Psoas muscle (tissue), 8 donors: ENCODE measurements at places on chromosomes 4 and X.

DNA sequence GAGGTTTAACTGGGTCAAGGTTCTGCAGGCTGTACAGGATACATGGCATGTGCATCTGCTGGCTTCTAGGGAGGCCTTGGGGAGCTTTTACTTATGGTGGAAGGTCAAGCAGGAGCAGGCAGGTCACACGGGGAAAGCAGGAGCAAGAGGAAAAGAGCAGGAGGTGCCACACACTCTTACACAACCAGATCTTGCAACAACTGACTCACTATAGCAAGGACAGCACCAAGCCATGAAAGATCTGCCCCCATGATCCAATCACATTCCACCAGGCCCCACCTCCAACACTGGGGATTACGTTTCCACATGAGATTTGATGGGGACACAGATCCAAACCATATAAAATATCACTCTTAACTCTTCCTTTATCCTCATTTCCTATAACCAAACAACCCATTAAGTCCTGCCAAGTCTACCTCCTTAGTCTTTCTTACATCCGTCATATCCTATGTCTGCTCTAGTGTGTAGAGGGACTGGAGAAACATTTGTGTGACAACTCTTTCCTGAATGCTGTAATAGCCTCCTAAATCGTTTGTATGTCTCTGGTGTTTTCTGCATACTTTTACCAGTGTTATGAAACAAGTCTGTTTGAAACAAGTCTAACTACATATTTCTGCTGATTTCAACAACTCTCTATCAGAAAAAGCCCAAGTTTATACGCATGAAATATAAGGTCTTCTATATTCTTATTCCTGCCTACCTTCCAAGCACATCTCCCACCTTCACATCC, 8.3 kb upstream of the RAP2C start:
- no peaks in the 10 kb centered on the region for H3K36me3 ChIP-seq
- H3K27ac ChIP-seq: no peak overlapping the region
- peak; percentile 21 for DNase-seq
- no peak overlapping the region for H3K4me3 ChIP-seq
- no peaks in the 10 kb centered on the region for H3K4me1 ChIP-seq
- no peaks in the 10 kb centered on the region for H3K27me3 ChIP-seq

GRCh38 chr4:4990857-4991540, 28.3 kb downstream of the CYTL1 start:
- H3K4me3 ChIP-seq: no peak overlapping the region
- H3K36me3 ChIP-seq: no peaks in the 10 kb centered on the region
- no peak overlapping the region for H3K27ac ChIP-seq

DNA sequence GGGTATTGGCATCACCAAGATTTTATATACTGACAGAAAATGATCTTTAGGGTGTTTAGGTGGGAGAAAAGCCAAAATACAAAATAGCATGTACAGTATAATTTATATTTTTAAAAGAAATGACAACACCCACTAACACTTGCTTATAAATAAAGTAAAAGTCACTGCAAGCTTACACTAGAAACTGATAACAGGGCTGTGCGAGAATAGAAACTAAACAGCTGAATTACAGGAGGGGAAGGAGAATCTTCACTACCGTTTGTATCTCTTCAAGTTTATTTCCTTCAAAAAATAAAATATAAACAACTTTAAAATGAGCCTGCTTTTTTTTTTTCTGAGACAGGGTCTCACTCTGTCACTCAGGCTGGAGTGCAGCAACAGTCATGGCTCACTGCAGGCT, 22.8 kb downstream of the GRSF1 start:
- H3K4me1 ChIP-seq: no peaks in the 10 kb centered on the region
- no peak overlapping the region for H3K4me3 ChIP-seq
- H3K36me3 ChIP-seq: peaks cover 61% of the 10 kb centered on the region
- DNase-seq: no peak
- no peaks in the 10 kb centered on the region for H3K27me3 ChIP-seq
- H3K27ac ChIP-seq: no peak overlapping the region

DNA sequence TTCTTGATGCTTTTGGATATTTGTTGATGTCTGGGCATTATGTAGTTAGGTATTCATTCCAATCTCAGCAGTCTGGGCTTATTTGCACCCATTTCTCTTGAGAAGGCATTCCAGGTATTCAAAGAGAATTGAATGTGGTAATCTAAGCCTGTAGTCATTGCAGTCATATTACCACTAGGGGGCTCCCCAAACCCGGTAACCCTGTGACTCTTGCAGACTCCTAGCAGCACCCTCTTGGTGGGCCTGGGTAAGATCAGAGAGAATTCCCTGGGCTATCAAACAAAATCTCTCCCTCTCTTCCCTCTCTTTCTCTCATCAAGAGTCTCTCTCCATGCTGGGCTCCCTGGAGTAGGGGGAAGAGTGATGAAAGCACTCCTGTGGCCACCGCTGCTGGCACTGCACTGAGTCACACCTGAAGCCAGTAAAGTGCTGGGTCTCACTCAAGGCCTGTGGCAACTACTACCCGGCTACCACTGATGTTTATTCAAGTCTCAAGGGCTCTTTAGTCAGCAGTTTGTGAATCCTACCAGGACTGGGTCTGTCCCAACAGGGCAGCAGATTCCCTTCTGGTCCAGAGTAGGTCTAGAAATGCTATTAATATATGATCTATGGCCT, 187.7 kb upstream of the NUDT10 start:
- H3K27ac ChIP-seq: no peak overlapping the region
- H3K4me3 ChIP-seq: no peak overlapping the region
- H3K36me3 ChIP-seq: no peaks in the 10 kb centered on the region
- H3K27me3 ChIP-seq: no peaks in the 10 kb centered on the region

- no peak for DNase-seq
- H3K4me3 ChIP-seq: no peak overlapping the region
- no peaks in the 10 kb centered on the region for H3K27me3 ChIP-seq
- no peaks in the 10 kb centered on the region for H3K4me1 ChIP-seq
Measured at GRCh38 chrX:105480646-105481310, 260.3 kb upstream of the TEX13A start.

DNA sequence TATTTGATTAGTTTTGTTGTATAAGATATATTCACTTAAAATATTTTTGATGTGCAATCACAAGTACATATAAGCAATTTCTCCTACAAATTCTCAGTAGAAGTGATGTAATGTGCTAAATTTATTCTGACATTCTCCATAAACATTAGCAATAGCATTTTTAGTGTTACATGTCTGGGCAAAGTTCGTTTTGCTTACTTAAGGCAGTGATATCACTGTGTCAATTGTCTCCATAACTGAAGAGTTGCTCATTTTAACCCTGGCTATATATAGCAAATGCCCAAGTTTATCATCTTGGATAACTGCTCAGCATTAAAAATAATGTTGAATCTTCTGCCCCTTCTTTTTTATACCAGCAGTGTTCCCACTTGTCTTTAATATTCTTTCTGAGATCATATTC, 340.0 kb upstream of the NDST4 start:
- DNase-seq: no peak
- no peaks in the 10 kb centered on the region for H3K27me3 ChIP-seq
- no peaks in the 10 kb centered on the region for H3K4me1 ChIP-seq
- no peak overlapping the region for H3K27ac ChIP-seq

DNA sequence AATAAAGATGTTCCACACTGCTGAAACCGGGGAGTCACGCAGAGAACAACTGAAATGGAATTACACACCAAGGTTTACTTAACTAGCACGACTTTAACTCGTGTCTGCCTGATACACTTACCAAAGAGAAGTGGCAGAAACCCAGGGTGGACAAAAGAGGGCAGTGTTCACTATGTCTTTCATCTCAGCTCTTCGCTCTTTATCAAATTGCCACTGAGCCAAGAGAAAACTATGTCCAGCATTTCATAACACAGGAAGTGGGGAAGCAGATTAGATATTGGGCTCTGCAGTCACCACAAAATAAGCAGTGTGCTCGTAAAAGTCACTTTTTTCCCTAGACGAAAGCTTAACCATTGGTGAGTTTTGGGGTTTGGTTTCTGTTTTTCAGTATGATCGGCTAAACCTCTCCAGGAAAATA, 155.7 kb downstream of the CHIC2 start:
- no peaks in the 10 kb centered on the region for H3K36me3 ChIP-seq
- H3K4me1 ChIP-seq: peaks cover 19% of the 10 kb centered on the region
- no peak overlapping the region for H3K27ac ChIP-seq
- H3K27me3 ChIP-seq: no peaks in the 10 kb centered on the region

DNA sequence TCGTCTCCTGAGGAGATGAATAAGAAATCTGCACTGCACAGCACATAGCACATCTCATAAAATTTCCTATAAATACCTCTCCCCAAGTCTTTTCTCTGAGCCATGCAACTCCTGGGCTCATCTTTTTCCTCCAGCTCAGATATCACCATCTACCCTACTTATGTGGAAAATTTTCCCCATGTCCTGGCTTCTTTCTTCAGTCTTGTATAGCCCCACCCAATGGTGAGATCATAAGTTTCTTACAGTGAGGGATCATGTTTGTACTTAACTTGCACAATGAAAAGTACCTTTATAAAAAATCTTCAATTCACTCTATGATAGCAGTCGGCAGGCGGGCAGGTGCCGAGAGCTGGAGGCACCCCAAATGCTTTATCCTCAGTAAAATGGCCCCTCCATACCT, 198.6 kb upstream of the S100G start:
- DNase-seq: no peak
- H3K4me3 ChIP-seq: no peak overlapping the region
- no peak overlapping the region for H3K27ac ChIP-seq
- H3K36me3 ChIP-seq: no peaks in the 10 kb centered on the region
